ENCODE measurements at places on chromosomes 7 and 10.

GRCh38 chr7:156652886-156653568 lies 12.5 kb downstream of the RNF32 start:
- no peak for DNase-seq

GRCh38 chr10:59234816-59235429 lies 58.5 kb downstream of the PHYHIPL start:
- no peak for DNase-seq

GRCh38 chr10:124992462-124993344 lies 50.8 kb downstream of the ZRANB1 start:
- DNase-seq, result peak; percentile 32

- DNase-seq, result no peak
Observed at GRCh38 chr7:139830292-139830691, 1.2 kb downstream of the TBXAS1 start.

GRCh38 chr10:75403144-75403938 lies 1.8 kb upstream of the ZNF503 start:
- no peak for DNase-seq

DNA sequence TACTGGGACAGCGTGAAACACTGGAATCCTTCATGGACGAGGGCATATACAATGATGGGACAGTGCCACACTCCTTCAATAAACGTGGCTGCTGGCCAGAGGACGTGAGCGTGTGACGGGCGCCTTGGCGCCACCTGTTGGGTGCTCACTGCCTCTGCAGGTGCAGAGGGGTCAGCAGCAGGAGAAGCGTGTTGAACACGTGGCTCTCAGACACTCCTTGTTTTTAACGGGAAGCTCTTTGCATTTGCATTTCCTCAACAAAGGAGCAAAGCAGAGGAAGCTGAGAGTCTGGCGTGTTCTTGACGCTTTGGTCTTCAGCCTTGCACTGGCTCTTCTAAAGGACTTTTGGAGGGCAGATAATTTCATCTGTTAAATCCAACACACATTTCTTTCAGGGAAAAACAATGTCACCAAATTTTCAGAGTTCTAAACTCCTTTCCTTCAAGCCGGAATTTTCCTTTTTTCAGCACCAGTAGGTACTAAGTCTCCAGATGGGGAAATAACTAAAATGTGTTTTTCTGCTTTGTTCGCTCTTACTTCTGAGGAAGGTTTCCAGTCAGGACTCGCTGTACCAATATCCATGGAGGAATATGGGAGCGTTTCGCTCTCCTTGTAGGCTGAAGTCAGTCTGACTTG lies 2.9 kb upstream of the GET4 start:
- DNase-seq, result peak; percentile 77

DNA sequence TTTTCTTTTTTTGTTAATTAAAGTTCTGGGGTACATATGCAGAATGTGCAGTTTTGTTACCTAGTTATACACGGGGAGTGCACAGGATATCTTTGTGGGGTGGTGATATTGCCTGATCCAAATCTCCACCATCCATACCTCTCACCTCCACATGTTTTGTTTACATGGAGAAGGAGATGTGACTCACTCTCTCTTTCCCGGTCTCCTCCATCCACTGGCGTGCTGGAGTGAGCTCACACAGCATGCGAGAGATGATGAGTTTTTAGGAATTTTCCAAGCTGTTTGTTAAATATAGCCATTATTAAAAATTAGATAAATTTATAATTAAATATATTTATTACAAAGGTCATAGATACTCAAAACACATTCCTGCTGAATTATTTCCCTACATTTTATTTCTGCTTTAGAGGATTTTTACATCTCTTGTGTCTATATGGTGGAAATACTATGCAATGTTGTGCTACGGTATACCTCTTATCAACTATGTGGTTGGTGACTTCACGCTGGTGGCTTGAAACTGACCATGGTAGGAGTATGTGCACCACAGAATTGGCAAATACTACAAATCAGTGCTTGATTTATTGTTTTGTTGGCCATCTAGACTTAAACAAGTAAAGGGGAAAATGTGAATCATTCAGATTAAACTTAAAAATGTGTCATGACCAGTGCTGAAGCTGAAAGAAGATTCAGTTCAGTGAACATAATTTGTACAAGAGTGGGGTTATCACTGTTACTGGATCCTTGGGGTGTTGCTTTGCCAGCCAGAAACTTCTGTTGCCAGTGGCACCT lies 107.9 kb upstream of the FAM180A start:
- DNase-seq, result no peak

DNA sequence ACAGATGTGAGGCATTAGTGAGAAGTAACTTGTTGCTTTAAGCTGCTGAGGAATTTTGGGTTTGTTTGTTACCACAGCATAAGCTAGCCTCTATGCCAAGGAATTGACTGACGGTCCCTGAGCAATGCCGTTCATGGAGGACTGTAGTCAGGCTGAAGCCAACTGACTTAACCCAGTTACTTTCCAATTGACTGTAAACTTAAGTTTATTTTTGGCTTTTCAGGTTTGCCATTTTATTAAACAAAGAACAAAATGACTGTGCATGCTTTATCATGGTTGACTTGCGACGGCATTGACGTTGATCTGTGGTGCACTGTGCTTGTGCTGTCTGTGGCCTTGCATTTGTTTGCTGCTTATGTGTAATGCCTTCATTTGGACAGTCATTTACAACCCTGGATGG lies 53.5 kb downstream of the DNAJB9 start:
- DNase-seq, result no peak

Measured in CD4-positive, alpha-beta T cell (primary cell).